ENCODE measurements at places on chromosomes 12 and 14. TPM values are rescaled to one million over a fixed set of nuclear protein-coding genes. Genes with fewer than 3 reads are reported as not detected.

Gene COCH
- 26.6 TPM for total RNA-seq

Gene ZDHHC22
- total RNA-seq = 0.30 TPM

Gene CCDC197
- not detected for total RNA-seq

Gene C12orf50
- total RNA-seq = not detected

Gene RNASE3
- total RNA-seq = not detected

Gene RPGRIP1
- total RNA-seq = 0.54 TPM

Gene EGLN3
- 6.1 TPM for total RNA-seq

Gene CD27
- total RNA-seq = not detected

Gene IPO8
- 21.4 TPM for total RNA-seq

Gene KLRG1
- 2.3 TPM for total RNA-seq

Gene TBK1
- 26.4 TPM for total RNA-seq

Gene KRT79
- total RNA-seq = 0.08 TPM

Gene SLC24A4
- total RNA-seq = 0.26 TPM

Gene LTBP2
- total RNA-seq = 14.8 TPM

Gene NOS1
- 0.67 TPM for total RNA-seq

Gene NTN4
- 59.8 TPM for total RNA-seq

Gene RD3L
- total RNA-seq = not detected

Gene TECPR2
- 9.6 TPM for total RNA-seq

Gene TROAP
- total RNA-seq = 82.7 TPM

Gene PAX9
- total RNA-seq = 2.7 TPM

Gene GLI1
- total RNA-seq = 13.8 TPM

All from A549 treated with DMSO at 1 μM for 4 hours (cell line).